Activated B cell treated with CpG ODN at 0.5 μM for 24 hours (primary cell): ENCODE measurements at places on chromosomes 7 and 10. TPM values are rescaled to one million over a fixed set of nuclear protein-coding genes. Genes with fewer than 3 reads are reported as not detected.
A peak's percentile ranks its signal among the peaks of the same experiment; 100 is the strongest.

The TMEM270 gene
- total RNA-seq: not detected in 2 replicates

- H3K4me3 ChIP-seq: no peak overlapping the region
- no peaks in the 10 kb centered on the region for H3K4me1 ChIP-seq
- no peak overlapping the region for H3K27ac ChIP-seq
- no peak for DNase-seq
These were observed 34.5 kb upstream of the CYP26C1 start for GRCh38 chr10:93026072-93026471.

GRCh38 chr7:22255834-22256233 lies 101.1 kb downstream of the RAPGEF5 start:
- H3K4me3 ChIP-seq: no peak overlapping the region
- no peak overlapping the region for H3K27ac ChIP-seq
- H3K27me3 ChIP-seq: no peaks in the 10 kb centered on the region
- H3K36me3 ChIP-seq: no peaks in the 10 kb centered on the region
- H3K4me1 ChIP-seq: no peaks in the 10 kb centered on the region

DNA sequence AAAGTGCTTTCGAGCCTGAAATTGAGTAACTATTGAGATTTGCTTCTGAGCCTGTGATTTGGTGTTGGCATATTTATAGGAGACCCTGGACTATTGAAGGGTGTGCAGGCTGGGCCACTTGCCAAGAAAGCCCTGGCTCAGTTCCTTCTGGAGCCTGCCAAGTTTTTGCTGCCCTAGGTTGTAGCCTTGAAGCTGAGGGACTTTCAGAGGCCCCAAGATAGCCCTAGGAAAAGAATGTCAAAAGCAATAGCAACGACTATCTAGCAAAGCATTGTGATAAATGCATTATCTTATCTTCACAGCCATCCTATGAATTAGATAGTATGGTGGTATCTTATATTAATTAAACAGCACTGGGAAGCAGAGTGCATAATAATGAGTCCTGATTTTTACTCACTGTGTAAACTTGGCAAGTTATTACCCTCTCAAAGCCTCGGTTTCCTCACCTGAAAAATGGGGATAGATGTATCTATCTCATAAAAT lies 473.7 kb upstream of the PODXL start:
- H3K27ac ChIP-seq: no peak overlapping the region
- no peaks in the 10 kb centered on the region for H3K4me1 ChIP-seq
- no peaks in the 10 kb centered on the region for H3K36me3 ChIP-seq
- H3K4me3 ChIP-seq: no peak overlapping the region

The AKR1C1 gene
- not detected in 2 replicates for total RNA-seq

The ASB10 gene
- not detected in 2 replicates for total RNA-seq

The ACSL5 gene
- total RNA-seq: 50.8 and 53.5 TPM in 2 replicates

DNA sequence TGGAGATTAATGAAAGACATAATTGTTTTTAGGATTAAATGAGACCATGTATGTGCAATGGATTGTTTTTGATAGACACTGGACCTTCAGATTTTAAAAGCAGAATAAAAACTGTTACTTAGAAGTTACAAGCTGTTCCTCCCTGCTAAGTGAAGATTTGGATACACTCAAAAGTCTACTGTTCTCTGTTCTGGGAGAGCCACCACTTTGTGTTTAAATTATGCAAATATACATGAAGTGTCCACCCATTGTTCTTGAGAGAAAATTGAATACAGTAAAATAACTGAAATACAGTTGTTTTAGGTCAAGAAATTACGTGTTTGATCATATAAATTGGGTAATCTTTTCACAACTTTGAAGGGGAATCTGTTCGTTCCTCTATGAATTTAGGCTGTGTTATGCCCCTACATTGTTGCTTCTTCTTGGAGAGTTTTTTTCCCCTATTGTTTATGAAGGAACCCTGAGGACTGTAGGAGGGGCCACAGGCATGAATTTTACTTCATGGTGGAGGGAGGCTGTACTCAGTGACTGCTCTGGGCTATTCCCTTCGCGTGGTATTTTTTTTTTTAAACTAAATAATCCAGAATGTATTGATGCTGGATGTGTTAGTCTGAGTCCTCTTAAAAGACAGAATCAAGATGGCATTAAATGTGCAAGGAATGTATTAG lies 18.6 kb upstream of the VCL start:
- H3K36me3 ChIP-seq: no peaks in the 10 kb centered on the region
- no peaks in the 10 kb centered on the region for H3K27me3 ChIP-seq
- H3K4me1 ChIP-seq: peaks cover 30% of the 10 kb centered on the region
- H3K27ac ChIP-seq: peak overlapping the region; percentile 18

DNA sequence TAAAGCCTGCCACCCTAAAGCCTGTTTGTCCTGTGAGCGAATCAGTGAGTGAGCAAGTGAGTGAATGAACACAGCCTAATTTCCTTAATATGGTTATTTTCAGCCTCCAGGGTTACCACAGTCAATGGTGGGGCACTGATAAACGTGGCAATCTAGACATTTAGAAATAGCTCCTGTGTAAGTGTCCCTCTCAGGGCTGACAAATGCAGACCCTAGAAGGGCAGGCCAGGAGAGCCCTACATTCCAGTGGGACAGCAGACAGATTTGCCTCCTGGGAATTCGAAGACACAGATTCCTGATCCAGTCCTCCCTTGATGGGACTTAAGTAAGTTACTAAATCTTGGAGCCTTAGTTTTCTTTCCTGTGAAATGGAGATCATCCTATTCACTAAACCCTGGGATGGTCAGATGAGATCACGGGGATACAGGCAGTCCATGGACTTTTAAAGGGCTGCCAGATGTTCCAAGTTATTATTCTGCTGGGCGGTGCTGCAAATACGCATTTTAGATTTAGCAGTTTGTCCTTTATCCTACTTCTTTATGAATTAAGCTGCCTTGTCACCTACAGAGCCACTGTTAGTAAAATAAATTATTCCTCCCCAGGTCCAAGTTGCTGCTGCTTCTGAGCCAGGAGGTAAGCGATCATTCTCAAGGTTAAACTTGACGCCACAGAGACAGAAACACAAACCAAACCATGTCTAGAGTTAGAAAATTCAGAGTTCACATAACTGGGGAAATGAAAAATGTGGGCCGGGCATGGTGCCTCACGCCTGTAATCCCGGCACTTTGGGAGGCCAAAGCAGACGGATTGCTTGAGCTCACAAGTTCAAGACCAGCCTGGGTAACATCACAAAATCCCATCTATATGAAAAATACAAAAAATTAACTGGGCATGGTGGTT lies 54.8 kb upstream of the TM9SF3 start:
- no peak for DNase-seq
- H3K27me3 ChIP-seq: no peaks in the 10 kb centered on the region
- H3K4me1 ChIP-seq: peaks cover 47% of the 10 kb centered on the region
- H3K36me3 ChIP-seq: peaks cover 84% of the 10 kb centered on the region

DNA sequence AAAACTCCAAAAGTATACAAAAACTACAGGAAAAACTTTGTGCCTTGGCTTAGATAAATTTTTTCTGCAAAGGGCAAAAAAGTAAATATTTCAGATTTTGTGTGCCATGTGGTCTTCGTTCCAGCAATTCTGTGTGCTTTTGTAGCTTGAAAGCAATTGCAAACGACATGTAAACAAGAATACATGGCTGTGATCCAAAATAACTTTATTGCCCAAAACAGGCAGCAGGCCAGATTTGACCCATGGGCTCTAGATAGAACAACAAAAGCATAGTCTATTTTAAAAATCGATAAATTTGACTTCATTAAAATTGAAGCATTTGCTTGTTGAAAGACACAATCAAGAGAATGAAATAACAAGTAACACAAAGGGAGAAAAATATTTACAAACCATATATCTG lies 336.6 kb downstream of the HPSE2 start:
- H3K36me3 ChIP-seq: no peaks in the 10 kb centered on the region
- H3K4me3 ChIP-seq: no peak overlapping the region
- no peaks in the 10 kb centered on the region for H3K4me1 ChIP-seq

The OR13A1 gene
- total RNA-seq: 0.34 and 0.53 TPM in 2 replicates

The PI4K2A gene
- total RNA-seq: 15.0 and 15.1 TPM in 2 replicates

DNA sequence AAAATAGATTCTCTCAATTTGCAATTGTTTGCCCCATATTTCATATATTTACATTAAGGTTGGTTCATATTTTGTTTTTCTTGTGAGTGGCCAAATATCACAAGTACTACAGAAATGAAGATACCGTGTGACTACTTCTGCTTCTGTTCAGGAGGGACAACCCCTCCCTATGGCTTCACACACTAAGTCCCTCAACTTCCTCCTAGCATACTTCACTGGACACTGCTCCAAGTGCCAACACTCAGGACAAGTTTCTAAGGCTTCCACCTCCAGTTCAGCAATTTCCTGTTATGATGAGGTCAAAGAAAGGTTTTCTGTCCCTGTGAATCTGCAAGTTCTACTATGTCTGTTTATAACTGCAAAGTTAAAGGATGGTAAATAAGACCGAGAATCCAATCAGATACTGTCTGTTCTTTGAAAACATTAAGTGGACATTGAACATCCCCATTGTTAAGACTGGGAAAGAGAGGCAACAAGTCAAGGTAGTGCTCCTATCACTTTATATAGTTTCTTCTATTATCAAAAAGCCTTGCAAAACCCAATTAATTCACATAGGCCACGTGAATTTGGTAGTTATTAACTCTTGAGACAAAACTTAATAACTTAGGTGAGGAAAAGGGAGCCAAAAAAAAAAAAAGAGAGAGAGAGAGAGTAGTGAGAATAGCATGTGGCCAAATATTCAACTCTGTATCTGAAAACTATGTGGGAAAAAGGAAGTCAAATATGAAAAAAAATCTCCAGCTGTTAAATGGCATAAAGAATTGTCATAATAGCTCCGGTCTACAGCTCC lies 81.3 kb upstream of the DKK1 start:
- H3K36me3 ChIP-seq: no peaks in the 10 kb centered on the region
- peak overlapping the region; percentile 30 for H3K27ac ChIP-seq
- DNase-seq: no peak
- H3K4me1 ChIP-seq: peaks cover 24% of the 10 kb centered on the region
- no peaks in the 10 kb centered on the region for H3K27me3 ChIP-seq

DNA sequence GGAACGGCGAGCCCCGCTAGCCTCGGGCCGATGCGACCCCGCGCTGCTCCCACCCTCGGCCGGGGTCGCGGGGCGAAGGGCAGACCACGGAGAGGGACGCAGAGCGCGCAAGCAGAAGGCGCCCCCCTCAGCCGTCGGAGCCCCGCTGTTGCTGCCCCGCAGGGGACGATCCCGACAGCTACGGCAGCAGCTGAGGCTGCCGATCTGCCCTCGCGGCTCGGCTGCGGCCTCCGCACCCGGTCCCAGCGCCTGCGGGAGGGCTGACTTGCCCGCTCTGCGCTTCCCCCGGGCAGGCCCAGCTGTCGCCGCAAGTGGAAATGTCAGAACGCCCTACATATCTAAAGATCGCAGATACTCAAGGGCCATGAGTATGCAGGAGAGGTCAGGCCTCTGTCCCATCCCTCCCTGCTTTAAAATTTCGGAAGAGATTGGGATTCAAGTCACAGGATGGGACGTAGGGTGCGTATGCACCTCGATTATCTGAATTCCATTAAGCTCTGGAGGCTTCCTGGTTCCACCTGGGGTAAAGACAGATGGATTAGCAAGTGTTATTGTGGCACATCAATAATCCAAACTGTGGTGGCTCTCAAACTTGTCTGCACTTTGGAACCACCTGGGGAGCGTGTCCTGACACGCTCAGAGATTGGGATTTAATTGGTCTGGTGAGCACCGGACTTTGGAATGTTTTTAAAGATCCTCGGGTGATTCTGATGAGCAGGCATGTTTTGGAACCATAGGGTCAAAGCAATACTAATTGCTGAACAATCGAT lies at the start of gene CRPPA:
TSS of gene CRPPA (minus strand) at position 206 of the 770 bp plus-strand sequence. CDS start 216 bp downstream, outside the sequence.
- H3K36me3 ChIP-seq: no peaks in the 10 kb centered on the region
- no peaks in the 10 kb centered on the region for H3K27me3 ChIP-seq
- peak within 1 kb of the TSS; percentile 95 for H3K27ac ChIP-seq
- peaks cover 22% of the 10 kb centered on the region for H3K4me1 ChIP-seq

GRCh38 chr7:73967832-73968290 lies 60.1 kb upstream of the ELN start:
- peaks cover 3% of the 10 kb centered on the region for H3K36me3 ChIP-seq
- no peak overlapping the region for H3K27ac ChIP-seq
- DNase-seq: no peak
- H3K27me3 ChIP-seq: no peaks in the 10 kb centered on the region
- H3K4me3 ChIP-seq: no peak overlapping the region

- H3K4me1 ChIP-seq: peaks cover 59% of the 10 kb centered on the region
- no peak overlapping the region for H3K4me3 ChIP-seq
- H3K36me3 ChIP-seq: peaks cover 65% of the 10 kb centered on the region
- H3K27me3 ChIP-seq: no peaks in the 10 kb centered on the region
- H3K27ac ChIP-seq: no peak overlapping the region
These were observed 4.5 kb downstream of the NUDCD3 start for GRCh38 chr7:44486001-44486400.

DNA sequence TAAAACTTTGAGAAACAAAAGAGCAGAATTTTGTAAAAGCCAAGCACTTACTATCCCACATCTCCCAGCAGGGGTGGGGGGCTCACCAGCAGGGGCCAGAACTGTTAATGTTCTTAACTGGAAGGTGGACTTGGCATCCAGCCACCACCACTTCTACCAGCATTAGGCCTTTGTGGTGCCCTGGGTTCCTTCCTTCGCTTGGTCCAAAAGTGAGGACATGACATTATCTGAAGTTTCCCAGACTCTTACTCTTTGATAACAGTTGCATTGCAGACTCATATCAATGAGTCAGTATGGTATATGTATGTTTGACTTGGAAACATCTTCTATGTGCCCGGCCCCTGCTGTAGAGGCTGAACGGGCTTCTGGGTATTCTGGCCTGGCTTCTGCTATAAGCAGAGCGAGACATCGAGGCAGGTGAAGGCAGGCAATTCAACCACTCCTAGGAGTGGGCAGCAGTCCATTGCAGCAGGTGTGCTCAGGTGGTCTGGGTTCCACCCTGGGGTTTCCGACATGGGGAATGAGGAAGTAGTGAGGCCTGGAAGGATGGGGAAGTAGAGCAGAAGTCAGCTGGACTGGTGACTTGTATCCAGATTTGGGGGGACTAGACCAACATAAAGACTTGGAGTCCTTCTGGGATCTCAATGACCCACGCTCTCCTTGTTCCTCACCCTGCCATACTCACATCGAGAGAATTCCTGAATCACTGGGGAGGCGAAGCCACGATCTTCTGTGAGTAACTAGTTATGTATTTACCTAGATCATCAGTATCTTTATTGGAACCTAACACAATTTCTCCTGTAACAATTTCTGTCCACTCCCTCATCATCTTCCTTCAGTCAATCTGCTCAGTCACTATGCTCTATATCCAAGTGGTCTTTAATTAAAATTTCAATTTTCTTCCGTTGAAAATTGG lies 4.1 kb downstream of the ZNF777 start:
- peaks cover 43% of the 10 kb centered on the region for H3K36me3 ChIP-seq
- H3K4me1 ChIP-seq: peaks cover 24% of the 10 kb centered on the region
- H3K4me3 ChIP-seq: no peak overlapping the region
- DNase-seq: no peak

The FLNC gene
- not detected in 2 replicates for total RNA-seq

DNA sequence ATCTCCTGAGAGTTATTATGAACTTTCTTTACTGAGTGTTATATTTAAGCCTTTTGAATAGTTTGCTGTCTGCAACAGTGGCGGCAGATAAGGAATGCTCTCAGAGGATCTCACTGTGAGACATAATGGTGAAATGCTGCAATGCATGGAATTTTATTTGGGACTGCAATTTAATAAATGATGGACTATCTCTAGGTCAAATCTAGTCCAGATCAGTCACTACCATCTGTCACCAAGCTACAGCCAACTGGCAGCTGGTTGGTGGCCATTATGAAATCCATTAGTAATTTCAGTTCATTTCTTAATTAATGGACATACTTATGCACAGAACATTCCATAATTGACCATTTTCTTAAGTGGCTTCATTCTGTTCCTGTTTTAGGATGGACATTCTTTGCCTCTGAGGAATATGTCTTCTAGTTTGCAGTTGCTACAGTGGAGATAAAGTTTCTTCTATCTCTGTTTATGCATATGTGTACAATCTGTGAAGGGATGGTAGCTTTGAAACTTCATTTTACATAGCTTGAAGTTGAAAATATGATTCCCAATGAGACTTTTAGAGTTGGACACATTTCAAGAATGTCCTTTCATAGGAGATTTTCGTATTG lies 586.6 kb downstream of the SUGCT start:
- H3K27ac ChIP-seq: no peak overlapping the region
- no peaks in the 10 kb centered on the region for H3K36me3 ChIP-seq
- H3K4me1 ChIP-seq: peaks cover 1% of the 10 kb centered on the region
- DNase-seq: no peak
- no peaks in the 10 kb centered on the region for H3K27me3 ChIP-seq
